ENCODE measurements at places on chromosomes 1 and 21. TPM values are rescaled to one million over a fixed set of nuclear protein-coding genes. Genes with fewer than 3 reads are reported as not detected.

S100A2 gene
- 0.21 TPM for total RNA-seq

RCAN1 gene
- 6.2 TPM for total RNA-seq

GBP2 gene
- total RNA-seq: 161 TPM

PLA2G2D gene
- not detected for total RNA-seq

MYOG gene
- total RNA-seq: not detected

FCRL4 gene
- total RNA-seq: not detected
